ENCODE measurements at places on chromosomes 7 and 10.

GRCh38 chr7:26212921-26213718 lies 11.6 kb downstream of the CBX3 start:
- H3K4me1 ChIP-seq, result no peaks in the 10 kb centered on the region
- no peaks in the 10 kb centered on the region for H3K27me3 ChIP-seq
- H3K4me3 ChIP-seq, result no peak overlapping the region
- H3K36me3 ChIP-seq, result peaks cover 25% of the 10 kb centered on the region

DNA sequence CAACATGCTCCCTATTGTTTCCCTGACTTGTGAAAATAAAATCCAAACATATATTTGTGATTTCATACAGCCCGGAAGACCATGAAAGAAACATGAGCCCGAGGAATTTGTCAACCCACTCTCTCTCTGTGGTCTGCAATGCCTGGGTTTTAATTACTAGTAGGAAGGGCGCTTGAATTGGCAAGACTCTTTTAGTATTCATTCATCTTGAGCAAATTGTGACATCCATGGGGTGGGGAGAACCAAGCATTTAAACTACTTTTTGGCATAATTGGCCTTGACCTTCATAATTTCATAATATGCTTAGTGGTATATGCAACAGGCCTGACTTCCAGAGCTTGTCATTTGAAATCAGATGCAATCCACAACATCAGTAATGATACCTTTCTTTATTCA lies 142.4 kb upstream of the BMPER start:
- peaks cover 3% of the 10 kb centered on the region for H3K4me1 ChIP-seq
- no peaks in the 10 kb centered on the region for H3K27me3 ChIP-seq
- no peak for DNase-seq
- no peaks in the 10 kb centered on the region for H3K36me3 ChIP-seq
- H3K4me3 ChIP-seq, result no peak overlapping the region

GRCh38 chr7:5572439-5572838 lies 148.8 kb upstream of the TNRC18 start:
- H3K4me3 ChIP-seq, result no peak overlapping the region
- no peak overlapping the region for H3K27ac ChIP-seq
- peaks cover 2% of the 10 kb centered on the region for H3K36me3 ChIP-seq
- DNase-seq, result no peak

GRCh38 chr10:576130-576465 lies 113.4 kb downstream of the DIP2C start:
- H3K4me3 ChIP-seq, result no peak overlapping the region
- H3K36me3 ChIP-seq, result no peaks in the 10 kb centered on the region
- H3K27ac ChIP-seq, result no peak overlapping the region
- no peaks in the 10 kb centered on the region for H3K27me3 ChIP-seq
- no peak for DNase-seq
- H3K4me1 ChIP-seq, result no peaks in the 10 kb centered on the region
